ENCODE measurements at places on chromosomes 11 and 22.
A peak's percentile ranks its signal among the peaks of the same experiment; 100 is the strongest.

- DNase-seq: peak; percentile 92
Measured at GRCh38 chr11:113974741-113975470, at the start of gene HTR3A. TSS of gene HTR3A (plus strand) at chr11:113975108. CDS start at chr11:113975326, 218 bp downstream.

DNA sequence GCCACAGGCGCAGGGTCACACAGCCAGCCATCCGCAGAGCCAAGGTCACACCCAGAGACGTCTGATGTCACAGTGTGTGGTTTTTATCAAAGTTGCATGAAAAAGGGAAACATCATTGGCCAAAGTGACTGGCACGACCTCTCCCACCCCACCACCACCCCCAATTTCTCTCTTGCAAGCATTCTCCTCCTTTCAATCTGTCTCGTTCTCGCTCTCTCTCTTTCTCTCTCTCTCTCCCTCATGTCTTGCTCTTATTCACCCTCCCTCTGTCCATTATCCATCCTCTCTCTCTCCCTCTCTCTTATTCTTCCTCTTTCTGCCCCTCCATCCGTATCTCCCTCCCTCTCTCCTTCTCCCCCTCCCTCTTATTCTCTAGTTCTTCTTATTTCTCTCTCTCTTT, 40.6 kb downstream of the MN1 start:
- DNase-seq: no peak

DNA sequence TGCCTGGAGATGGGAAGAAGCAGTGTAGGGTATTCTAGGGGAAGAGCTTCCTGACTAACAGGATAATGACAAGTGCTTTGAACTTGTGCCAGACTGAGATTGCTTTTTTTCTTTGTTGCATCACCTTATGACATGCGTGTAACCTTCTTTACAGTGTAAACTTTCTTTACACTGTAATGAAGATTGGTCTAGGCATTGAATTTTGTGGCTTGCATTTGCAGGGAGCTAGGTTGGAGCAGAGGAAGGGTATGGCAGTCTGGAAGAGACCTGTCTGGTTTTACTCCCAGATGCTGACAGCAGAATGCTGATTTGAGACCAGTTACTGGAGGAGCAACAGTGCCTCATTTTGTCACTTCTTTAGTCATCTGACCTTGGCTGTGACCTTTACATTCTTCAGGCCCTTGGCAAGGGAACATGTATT, 5.6 kb downstream of the DDB2 start:
- no peak for DNase-seq

- DNase-seq: no peak
Measured at GRCh38 chr22:44848296-44848741, 95.9 kb downstream of the ARHGAP8 start.

GRCh38 chr11:79397252-79397651, 43.6 kb downstream of the TENM4 start:
- DNase-seq: no peak

DNA sequence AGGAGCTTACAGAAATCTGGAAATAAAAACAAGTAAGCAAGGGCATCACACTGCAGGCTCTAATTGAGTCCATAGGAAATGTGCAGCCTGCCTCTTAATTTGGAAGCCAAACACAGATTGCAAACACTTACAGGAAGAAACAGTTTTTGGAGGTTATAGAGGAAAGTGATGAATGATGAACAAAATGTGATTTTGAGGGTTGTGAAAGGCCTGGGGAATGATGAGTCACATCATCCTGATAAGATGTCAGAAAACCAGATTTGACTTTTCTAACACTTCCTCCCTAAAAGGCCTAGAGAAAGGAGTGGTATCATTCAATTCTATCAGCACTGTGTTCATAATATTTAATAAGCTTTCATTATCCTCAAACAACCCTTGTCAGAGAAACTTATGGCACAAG, 96.6 kb upstream of the POU2AF2 start:
- DNase-seq: no peak

- peak; percentile 87 for DNase-seq
Measured at GRCh38 chr11:114059278-114059983, at the start of gene ZBTB16. TSS of gene ZBTB16 (plus strand) at chr11:114059711. CDS start at chr11:114063301, 3,590 bp downstream.

DNA sequence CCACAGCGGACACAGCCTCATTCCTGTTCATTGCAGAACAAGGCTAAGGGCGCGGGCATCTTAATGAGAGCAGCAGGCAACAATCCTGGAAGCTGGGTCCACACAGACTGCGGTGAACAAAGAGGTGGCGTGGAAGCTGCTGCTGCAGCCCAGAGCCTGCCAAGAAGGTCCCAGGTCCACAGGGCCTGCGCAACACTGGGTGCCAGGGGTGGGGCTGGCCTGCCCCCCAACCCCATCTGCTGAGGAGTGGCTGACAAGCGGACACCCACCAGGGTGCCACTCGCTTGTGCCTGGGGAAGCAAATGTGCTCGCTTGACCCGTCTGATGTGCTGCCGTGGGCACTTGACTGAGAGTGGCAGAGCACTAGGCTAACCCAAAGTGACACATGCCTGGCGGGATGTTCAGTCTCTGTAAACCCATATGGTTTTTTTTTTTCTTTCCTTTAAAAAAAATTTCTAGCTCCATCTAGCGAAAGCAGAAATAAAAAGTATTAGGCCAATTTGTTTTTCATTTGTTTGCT, 83.2 kb upstream of the PITPNB start:
- DNase-seq: no peak

DNA sequence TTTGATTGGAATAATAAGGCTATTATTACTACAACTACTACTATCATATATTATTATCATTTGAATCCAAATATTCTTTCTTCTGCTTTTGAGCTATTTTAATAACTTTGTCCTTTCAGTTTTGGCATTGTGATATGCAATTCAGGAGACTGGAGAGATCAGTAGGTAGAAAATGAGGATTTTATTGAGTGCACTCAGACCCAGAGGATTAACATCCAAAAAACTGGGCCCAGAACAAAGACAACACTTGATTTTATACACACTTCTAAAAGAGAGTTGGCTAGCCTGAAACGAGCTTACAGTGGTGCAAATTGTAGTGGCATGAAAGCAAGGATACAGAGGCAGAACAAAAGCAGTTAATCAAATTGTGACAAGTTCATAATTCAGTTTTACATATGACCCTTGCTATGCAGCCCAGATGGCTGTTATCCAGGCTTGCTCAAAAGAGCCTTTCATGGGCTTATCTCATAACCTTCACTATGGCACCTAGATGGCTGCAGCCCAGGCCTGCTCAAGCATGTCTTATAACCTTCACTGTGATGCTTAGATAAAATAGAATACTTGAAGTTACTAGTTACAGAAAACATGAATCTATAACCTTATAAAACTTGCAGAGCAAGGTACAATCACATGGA, 796.3 kb upstream of the RAG2 start:
- no peak for DNase-seq

DNA sequence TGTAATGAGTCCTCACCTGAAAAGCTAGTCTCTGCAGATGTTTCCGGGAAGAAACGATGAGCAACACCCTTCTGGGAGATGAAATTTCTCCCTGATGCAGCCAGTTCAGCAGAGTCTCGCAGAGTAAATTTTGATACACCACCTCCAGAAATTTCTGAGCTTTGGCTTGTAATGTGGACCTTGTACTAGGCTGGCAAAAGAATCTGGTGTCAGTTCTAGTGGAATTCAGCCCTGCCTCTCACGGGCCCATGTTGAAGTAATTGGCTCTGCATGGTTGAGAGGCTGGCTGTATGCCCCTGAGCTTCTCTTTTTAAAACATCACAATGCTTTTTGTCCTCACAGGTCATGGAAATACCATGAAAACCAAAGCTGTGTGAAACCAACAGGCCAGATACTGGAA, at the start of gene GLYAT:
GLYAT (minus strand) TSS at position 125 of the 400 bp plus-strand sequence. CDS start 7,447 bp downstream, outside the sequence.
- no peak for DNase-seq

GRCh38 chr11:111715142-111715816, 50.9 kb downstream of the PPP2R1B start:
- no peak for DNase-seq

DNA sequence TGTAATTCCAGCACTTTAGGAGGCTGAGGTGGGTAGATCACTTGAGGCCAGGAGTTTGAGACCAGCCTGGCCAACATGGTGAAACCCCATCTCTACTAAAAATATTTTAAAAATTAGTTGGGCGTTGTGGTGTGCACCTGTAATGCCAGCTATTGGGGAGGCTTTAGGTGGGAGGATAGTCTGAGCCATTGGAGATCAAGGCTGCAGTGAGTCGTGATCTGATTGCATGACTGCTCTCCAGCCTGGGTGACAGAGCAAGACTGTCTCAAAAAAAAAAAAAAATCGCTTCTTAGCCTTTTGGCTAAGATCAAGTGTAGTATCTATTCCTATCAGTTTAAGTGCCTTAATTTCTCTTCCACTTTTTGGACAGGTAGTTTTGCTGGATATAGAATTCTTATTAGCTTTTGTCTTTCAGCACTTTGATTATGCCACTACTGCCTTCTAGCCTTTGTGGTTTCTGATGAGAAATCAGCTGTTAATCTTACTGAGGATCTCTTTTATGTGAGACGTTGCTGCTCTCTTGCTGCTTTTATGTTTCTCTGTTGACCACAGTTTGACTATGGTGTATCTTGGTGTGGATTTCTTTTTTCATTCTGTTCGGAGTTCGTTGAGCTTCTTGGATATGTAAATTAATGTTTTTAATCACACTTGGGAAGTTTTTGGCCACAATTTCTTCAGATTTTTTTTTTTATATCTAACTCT, 24.7 kb downstream of the CHEK1 start:
- no peak for DNase-seq

DNA sequence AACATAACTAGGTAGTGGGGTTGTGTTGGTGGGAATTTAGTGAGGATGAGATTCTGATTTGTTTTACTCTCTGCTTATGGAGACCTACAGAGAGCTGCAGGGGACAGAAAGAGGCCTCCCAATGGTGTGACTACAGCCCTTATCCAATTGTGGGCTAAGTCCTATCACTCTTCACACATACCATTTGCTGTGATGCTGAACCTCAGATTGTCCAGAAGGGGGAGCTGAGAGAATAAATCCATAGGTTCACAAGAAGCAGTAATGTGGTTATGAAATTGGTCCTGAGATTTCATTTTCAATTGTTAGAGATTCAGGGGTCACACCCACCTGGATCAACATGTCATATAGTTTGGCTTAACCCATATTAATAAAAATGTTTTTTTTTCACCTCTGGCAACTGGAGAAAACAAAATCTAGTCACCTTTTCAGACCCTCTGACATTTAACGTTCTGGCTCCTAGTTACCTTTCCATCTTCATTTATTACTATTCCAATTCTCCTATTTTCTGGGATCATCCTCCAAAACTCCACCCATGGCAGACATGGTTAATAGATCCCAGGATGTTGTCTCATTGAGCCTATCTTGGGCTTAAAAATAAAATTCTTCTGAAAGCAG, 53.3 kb upstream of the PTPN5 start:
- peak; percentile 47 for DNase-seq

DNA sequence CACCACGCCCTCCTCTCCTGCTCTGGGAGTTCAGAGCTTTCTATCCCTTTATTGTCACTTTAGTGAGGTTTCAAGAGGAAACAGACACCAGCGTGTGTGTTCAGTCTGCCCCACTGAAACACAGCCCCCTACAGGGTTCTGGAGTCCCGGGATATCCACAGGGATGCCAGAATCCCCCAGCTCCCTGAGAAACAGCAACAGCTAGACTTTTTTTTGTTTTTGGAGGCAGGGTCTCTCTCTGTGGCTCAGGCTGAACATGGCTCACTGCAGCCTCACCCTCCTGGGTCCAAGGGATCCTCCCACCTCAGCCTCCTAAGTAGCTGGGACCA, 10.4 kb downstream of the SULT4A1 start:
- DNase-seq: no peak

DNA sequence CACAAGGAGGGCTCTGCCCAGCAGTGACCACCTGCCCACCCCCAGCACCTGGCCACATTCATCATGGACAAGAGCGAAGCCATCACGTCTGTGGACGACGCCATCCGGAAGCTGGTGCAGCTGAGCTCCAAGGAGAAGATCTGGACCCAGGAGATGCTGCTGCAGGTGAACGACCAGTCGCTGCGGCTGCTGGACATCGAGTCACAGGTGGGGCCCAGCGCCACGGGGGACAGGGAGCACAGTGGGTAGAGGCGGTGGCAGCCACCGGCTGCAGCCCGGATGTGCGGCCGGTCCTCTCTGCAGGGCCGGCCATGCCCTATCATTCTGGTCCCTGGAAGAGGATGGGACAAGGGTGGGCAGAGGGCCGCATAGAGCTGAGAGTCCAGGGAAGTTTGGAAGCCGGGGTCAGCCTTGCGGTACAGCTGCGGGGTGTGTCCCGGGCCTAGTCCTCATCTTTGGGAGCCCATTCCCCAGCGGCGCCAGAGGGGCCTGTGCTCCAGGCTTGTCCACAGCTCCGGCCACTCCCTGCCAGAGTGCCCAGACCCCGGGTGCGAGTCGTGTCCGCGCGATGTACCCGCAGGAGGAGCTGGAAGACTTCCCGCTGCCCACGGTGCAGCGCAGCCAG, 14.1 kb downstream of the EPS8L2 start:
- DNase-seq: no peak

GRCh38 chr11:107430525-107430924, 27.1 kb downstream of the CWF19L2 start:
- DNase-seq: no peak

GRCh38 chr11:61896665-61897386, 5.5 kb upstream of the FADS3 start:
- no peak for DNase-seq

DNA sequence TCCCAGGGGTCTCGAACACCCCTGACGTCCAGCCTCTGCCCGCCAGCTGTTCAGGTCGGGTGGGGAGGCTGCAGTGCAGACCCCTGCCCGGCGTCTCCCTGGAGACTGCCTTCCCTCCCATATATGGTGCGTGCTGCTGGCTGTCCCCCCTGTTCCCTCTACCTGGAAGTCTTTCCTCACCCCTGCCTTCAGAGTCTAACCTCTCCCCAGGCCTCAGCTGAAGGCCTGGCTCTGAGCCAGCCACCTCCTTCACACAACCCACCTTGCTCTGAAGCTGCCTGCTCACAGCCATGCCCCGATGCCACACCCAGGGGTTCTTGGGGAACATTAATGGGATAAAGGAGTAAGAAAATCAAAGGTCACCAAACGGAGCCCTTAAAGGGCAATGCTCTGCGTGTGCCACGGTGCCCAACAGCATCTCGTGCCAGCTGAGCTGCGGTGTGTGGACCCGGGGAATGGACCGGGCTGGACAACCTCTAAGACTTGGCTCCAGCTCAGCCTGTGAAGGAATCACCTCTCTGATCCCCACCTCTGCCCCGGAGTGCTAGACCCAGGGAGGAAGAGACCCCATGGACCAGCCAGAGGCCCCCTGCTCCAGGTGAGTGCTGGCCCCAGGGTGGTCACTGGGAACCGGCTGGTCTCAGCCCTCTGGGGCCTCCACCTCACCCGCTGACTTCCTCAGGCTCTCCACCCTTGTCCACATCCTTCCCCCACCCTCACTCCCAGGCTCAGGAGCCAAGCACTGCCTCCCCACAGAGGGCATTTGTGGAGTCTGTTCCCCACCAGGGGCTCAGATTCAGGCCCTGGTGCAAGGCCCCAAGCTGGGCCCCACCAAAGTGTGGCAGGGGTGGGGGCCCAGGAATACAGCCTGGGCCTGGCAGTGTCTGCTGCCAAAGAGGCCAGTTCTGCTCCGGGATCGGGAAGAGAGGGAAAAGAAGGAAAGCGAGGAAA, at the start of gene NLRP6:
NLRP6 (plus strand) TSS at position 407 of the 951 bp plus-strand sequence; CDS start at position 570, 163 bp downstream.
- no peak for DNase-seq
